ENCODE measurements at places on chromosomes 1 and 21.

DNA sequence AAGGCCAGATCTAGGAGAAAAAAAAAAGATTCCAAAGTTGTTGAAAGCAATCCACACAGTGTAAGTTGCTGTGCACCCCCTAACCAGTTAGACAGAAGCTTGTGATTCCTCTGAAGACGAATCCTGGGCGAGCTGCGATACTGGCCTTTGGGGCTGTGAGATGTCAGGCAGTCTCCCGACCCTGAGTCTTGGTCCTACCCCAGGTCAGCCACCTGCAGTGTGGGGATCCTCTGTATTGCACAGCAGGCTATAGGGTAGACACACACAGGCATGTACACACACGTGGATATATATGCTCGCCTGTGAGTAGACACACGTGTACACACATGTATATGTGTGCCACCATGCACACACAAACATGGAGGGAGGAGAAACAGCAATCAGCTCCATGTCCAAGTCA lies 12.9 kb downstream of the ACTRT2 start:
- no peak for DNase-seq

DNA sequence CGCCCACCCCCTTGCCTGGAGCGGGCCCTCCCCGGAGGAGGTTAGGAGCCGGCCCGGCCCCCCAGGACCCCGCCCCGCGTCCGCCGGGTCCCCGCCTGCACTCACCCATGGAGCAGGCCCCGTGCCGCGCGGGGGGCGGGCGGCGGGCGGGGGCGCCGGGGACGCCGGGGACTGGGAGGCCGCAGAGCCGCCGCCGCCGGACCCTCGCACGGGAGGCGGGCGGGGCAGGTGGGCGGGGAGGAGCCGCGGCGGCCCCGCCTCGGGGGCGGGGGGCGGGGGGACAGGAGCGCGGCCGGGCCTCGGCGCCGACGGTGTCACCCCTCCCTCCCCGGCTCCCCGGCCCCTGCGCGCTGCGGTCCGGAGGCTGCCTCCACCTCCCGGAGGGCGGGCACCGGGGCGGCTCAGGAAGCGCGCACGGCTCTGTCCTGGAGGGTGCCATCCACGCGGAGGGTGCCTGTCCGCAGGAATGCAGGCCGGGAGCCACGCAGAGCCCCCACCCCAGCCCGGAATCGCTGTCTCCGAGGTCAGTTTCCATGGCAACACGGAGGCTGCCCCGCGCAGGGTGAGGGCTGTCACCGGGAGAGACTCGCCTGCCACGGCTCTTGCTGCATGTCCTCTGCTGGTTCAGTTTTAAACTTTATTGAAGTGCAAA lies 5.9 kb upstream of the PLEKHG5 start:
- no peak for DNase-seq

GRCh38 chr1:89553157-89553556 lies 28.5 kb downstream of the LRRC8B start:
- DNase-seq = no peak

DNA sequence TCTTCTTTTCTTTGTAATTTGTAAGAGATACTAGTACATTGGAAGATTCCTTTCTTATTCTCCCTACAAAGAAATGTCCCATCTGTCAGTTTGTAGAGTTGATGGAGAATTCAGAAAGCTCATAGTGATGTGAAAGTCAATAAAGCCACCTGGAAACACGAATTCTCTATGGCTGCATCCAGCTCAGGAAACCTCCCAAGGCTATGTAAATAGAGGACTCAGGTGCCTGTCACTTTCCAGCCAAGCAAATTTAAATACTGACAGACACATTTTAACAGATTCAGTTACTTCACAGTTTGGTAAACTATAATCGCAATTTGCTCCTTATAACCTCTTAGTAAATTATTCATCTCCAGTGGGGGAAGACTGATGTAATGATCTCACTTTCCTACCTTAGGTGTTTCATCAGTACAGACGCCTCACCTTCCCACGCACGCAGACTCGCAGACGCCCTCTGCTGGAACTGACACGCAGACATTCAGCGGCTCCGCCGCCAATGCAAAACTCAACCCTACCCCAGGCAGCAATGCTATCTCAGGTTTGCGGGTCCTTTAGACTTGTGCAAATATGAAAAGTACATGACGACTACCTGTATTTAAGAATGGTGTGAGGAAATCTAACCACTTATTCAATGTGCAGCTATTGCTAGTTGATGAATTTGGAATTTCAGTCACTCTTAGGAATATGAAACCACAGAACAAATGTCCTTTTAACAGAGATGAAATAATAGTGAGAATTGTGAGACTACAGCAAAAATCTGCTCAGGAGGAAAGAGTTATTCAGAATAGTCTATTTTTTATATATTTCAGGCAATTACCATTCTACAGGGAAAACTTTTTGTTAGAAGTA lies 60.6 kb downstream of the PTPRC start:
- no peak for DNase-seq

DNA sequence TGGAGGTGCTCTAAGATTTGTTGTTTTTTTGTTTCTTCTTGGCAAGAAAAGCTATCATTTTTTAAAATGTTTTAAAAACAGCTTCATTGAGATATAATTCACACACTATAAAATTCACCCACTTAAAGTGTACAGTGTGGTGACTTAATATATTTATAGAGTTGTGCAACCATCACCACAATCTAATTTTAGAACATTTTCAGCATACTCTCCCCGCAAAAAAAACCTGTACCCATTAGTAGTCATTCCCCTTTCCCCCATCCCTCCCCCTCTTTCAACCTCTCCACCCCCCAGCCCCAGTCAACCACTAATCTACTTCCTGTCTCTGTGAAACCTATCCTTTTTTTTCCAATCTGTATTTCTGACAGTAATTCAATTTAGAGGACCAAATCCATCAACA lies 30.6 kb downstream of the ZC3H11B start:
- peak; percentile 38 for DNase-seq

DNA sequence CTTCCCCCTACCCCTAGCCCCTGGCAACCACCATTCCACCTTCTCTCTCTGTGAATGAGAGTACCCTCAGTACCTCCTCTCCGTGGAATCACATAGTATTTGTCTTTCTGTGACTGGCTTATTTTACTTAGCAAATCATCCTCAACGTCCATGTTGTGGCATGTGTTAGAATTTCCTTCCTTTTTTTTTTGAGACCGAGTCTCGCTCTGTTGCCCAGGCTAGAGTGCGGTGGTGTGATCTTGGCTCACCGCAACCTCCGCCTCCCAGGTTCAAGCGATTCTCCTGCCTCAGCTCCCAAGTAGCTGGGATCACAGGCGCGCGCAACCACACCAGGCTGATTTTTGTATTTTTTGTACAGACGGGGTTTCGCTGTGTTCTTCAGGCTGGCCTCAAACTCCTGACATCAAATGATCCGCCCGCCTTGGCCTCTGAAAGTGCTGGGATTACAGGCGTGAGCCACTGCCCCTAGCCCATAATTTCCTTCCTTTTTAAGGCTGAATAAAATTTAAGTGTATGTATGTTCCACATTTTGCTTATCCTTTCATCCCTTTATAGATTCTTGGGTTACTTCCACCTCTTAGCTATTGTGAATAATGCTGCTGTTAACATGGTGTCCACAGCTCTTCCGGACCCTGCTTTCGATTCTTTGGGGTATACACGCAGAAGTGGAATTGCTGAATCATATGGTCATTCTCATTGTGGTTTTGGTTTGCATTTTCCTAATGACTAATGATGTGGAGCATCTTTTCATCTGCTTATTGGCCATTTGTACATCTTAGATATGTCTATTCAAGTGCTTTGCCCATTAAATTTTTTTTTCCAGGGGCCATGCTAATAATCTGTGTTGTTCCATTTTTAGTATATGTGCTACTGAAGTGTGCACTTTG lies 32.3 kb downstream of the ERRFI1 start:
- DNase-seq = no peak

DNA sequence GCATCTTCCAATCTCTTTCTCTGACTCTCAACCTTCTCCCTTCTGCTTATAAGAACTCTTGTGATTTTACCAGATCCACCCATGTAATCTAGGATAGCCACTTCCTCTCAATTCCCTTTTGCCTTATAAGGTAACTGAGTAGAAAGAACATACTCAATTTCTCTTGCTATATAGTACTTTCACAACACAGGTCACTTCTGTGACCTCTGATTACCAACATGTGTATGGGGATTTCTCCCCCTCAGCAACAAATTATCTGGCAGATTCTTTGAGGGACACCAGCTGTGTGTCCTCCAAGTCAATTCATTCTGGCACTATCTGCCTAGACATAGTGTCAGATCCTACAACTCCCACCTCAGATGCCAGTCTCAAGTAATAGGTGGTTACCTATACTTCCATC lies 62.5 kb downstream of the IL23R start:
- DNase-seq = no peak

DNA sequence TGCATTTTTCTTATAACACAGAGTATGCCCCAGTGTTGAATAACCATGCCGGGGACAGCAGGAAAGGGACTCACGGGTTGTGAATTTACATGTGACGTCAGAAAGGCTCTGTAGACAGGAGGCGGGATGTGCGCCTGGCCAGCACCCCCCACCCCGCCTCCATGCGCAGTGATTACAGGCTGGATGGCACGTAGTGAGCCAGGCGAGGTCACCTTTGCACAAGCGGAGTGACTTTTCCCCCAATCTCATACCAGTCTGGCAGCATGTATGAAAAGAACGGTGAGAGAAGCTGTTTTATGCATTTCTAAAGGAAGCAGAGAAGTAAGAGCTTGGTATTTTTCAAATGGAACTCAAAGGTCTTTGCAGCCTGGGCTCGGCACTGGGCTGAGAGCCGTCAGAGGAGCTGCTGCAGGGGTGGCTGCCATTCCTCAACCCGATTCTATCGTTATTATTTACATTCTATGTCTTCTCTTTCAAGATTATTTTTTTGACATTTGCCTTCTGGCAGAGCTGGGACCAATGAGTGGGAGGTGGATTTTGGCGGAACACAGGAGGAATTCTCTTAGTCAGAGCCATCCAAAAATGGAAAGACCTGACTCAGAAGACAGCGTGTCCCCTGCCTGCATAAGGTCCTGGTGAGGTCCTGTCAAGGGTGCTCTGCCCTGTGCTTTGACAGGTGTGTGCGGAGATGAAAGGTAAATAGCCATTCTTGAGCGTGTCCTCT lies 115.6 kb upstream of the SLC45A1 start:
- DNase-seq = no peak

DNA sequence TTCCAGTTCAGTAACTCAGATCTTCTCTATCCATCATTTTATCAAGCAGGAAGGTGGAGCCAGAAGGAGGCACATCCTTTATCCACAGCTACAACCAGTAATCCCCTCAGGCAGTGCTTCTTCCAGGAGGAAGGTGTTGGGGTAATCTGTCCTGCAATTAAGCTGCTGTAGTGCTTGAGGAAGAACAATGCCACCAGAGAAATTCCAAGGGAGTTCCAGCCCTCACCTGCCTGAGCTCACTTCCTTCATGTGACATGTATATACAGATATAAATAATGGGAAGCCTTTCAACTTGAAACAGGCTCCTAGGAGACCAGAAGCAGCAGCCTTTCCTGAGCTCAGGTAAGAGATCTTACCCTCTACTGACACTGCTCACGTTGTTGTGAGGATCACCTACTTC lies 2.2 kb upstream of the IL20 start:
- DNase-seq = no peak

GRCh38 chr1:1254667-1254998 lies 8.1 kb upstream of the C1QTNF12 start:
- no peak for DNase-seq

- DNase-seq = no peak
These were observed 254.7 kb downstream of the LRRIQ3 start for GRCh38 chr1:73943270-73943669.

- DNase-seq = peak; percentile 53
These were observed 28.6 kb upstream of the ZFP69B start for GRCh38 chr1:40421431-40422384.

DNA sequence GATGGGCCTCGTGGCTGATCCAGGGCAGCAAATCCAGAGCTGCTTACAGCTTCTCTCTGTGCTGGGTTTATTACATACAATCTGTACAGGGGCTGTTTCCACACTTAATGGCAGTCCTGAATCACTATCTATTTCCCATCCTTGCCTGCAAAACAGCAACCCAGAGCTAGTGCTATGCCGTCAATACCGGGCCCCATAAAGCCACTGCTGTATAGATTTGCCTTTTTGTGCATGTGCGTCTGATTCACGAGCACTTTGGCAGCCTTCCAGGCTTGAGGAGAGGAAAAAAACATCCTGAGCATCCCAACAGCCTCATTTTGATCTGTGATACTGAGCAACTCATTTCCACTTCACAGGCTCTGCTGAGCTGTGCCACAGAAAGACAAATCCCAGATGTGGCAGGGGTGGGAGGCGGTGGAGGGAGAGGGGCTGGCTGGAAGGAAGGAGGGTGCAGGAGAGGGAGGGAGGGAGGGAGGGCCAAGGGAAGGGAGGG lies 65.2 kb upstream of the TARBP1 start:
- no peak for DNase-seq

- DNase-seq = no peak
These were observed 17.9 kb downstream of the UBE4B start for GRCh38 chr1:10050611-10051010.

GRCh38 chr1:8717148-8717547 lies 100.3 kb downstream of the RERE start:
- no peak for DNase-seq

DNA sequence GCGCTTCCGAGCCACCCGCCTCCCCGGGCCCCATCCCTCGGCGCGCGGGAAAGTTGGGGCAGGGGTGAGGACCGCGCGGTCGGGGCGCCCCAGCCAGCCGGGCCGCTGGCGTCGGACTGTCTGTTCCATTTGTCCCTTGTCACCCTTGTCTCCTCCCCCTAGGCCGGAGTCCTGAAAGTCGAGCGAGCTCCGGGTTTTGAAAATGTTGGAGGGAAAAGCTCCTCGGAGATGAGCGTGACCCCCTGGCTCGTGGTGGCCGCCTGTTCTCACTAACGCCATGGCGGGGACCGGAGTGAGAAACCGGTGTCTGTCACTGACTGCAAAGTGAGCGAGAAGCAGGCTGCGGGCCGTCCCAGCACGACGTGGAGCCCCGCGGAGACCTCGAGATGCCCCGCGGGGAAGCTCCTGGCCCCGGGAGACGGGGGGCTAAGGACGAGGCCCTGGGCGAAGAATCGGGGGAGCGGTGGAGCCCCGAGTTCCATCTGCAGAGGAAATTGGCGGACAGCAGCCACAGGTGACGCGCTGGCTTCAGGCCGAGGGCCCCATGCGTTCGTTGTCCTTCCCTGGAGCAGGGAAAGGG lies 491 bp downstream of the PER3 start:
- DNase-seq = no peak

DNA sequence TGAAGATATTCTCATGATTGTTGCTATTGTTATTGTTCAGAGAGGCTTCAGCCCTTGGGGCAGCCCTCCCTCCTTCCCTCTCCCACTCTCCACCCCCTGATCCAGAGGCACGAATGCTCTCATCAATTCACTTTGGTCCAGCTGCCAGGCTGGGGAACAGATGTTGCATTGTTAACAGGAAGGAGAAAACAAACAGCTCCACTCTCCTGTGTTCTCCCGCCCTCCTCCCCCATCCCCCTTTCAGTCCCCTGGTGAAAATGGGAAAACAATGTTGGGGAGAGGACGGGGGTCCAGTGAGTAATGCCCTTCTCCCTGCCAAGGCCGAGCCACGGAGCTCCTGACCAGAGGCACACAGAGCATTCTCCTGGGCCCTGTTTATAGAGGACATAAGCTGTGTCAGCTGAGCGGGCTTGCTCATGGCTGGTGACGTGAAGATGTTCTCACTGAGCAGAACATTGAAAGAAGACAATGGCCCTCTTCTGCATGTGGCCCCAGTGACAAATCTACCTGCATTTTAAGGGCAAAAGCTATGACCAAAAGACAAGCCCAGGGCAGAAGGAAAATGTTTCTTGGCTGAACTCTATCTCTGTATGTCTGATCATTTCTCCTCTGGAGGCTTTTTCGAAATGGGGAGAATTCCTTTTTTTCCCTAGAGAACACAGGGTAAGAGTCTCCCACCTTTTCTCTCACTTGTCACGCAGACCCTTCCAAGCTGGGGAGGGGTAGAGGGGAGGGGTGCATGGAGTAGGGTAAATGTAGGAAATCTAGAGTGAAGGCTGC lies 111.7 kb downstream of the GLUL start:
- DNase-seq = no peak

All from AML-193 (cell line).